ENCODE measurements at places on chromosomes 3 and 15.

GRCh38 chr3:53238051-53238850 is 17.6 kb downstream of the TKT start:
- no peak for DNase-seq

- no peak for DNase-seq
Observed at GRCh38 chr3:61750766-61751165, 189.4 kb downstream of the PTPRG start.

DNA sequence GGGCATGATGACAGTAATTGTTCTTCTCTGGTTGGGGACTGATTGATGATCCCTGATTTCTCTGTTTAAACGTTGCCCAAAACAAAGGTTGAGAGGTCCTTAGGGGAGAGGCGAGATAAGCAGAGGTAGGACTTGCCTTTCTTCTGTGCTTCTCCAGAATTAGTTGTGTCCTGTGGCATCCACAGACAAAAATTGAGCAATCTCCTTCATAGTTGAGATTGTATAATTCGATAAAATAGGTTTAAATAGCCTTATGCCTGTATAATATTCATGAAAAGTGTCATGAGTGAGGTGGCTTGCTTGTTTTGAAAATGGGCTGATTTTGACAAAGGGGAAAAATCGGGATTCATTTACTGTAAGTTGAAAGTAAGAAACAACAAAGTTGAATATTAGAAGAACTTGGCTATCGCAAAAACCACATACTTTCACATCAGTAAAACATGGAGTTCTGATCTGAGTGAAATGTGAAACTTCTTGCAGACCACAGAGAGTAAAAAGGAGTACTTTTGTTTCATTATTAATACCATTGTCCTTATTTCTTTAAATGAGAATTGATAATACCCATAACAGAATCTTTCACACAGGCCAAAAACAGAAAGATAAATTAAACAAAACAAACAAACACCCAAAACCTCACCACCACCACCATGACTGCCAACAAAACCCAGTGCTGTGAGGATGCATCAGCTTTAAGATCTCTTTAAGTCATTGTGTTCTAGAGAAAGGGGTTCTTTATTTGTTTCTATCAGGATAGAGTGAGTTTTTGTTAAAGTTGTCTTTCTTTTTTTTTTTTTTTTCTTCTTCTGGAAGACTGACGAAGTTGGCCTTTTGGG is 155.7 kb downstream of the LPP start:
- DNase-seq: no peak

- DNase-seq: no peak
Observed at GRCh38 chr3:14375192-14375591, 27.2 kb upstream of the SLC6A6 start.

- no peak for DNase-seq
Observed at GRCh38 chr3:195198426-195199346, 72.3 kb downstream of the XXYLT1 start.

DNA sequence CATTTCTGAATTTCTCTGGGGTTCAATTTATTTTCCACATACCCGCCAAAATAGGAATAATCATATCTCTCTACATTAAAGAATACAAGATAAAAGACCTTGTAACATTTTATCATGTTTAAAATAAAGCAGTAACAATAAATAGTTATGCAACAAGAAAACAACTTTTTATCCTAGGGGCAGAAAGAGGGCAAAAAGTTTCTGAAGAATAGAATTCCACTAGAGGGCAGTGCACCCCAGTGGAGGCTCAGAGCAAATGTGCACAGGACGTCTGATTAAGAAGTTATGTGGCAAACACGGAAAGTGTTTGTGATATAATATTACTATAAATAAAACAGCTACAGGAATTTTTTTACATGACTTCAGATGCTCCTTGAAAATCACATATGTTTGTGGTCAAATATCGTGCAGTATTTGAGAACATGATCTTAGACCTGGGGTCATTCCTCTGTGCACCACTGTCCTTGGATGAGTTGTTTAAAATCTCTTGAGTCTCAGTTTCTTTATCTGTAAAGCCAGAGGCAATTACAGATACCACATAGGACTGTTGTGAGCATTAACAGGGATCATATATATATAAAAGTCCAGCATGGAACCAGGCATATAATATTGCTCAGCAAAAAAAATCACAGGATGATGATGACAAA is 13.2 kb upstream of the PIK3R4 start:
- DNase-seq: peak; percentile 38

GRCh38 chr3:126781889-126782491 is 78.0 kb downstream of the CHCHD6 start:
- DNase-seq: no peak

GRCh38 chr15:76062286-76062685 is 2.5 kb downstream of the TMEM266 start:
- DNase-seq: no peak

- DNase-seq: no peak
Observed at GRCh38 chr3:191136347-191136746, 62.7 kb upstream of the OSTN start.

DNA sequence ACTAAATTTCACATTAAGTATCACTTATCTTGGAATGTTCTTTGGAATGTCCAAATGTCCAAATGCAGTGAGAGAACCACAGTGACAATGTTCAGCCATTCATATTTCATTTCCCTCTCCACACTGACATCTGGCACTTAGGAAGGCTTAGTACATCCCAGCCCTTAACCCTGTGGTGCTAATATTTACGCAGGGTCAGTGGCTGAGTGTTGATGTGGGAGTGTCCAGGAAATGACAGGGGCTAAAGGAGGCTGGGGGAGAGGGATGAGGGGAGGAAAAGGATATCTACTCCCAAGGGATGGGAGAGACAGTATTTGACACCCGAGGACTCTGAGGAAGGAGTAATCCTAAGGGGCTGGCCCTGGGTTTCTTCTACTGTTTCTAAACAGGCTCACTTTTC is 14.1 kb upstream of the CCR4 start:
- DNase-seq: no peak

DNA sequence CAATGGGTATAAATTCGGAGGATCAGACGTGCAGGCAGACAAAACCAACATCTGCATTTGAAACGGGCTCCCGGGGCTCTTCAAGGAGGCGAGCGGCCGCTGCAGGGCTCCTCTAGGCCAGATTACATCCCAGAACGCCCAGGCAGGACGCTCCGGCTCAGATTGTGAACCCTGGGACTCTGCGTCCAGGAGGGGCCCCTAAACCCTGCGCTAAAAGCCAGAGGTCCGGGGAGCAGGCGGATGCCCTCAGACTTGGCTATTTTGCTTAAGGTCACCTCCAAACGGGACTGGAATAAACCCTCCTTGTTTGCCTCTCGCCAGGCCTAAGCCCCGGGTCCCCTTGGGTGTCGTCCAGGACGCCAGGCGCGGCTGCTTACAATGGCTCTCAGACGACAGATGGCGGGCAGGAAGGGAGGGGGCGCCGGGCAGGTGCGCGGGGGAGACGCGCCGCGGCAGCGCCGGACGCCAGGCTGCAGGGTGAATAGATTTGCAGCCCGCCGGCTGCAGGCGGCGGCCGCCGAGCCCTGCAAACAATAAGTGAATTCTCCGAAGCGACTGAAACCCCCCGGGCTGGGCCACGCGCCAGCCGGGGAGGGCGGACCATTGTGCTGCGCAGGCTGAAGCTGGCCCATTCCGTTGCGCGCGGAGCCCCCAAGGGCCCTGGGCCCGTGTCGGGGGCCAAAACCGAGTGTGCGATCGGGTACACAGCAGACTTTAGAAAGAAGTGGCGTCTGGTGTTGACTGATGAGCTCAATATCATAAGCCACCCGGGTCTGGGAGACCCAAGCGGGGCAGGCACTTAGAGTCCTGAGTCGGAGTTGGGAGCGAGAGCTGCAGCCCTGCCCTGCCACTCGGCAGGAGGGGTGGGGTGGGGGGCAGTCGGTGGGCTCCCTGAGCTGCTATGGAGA is 32.3 kb upstream of the AMOTL2 start:
- DNase-seq: no peak

DNA sequence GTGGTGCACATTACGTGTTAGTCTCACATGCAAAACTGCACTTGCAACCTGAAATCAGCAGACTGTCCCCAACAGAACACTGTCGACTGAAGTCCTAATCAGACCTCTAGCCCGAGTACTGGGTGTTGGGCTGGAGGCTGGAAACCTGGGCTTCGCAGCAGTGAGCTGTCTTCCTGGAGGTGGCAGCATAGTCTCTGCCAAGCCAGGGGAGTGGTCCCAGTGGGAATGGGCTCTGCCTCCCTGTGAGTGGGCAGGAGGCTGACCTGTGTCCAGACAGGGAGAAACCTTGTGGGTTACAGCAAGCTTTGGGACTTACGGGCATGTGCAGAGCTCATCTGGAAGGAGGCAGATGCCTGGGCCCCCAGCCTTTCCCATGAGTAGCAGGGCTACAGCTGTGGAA is 38.2 kb upstream of the MYZAP start:
- DNase-seq: no peak

GRCh38 chr3:71177375-71177774 is 406.2 kb downstream of the FOXP1 start:
- no peak for DNase-seq

- DNase-seq: no peak
Observed at GRCh38 chr3:115814006-115814405, 190.7 kb downstream of the GAP43 start.

GRCh38 chr3:111668888-111669488 is 73.8 kb upstream of the ZBED2 start:
- DNase-seq: no peak

DNA sequence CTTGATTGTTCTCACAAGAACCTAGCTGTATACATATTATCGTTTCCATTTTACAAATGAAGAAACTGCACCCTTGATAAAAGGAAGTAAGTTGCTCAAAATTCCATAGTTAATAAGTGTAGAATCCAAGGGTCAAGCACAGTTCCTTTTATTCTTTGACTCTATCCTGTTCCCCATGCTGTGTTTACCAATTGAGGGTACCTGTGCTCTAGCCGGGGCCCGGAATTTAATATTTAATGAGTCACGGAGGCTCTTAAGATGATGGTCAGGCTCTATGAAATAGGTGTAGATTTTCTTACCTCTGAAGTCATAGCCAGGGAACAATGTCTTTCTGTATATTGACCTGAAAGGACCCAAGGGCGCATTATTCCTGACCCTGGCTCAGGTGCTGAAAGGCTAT is 65.2 kb downstream of the LPP start:
- DNase-seq: no peak

- DNase-seq: no peak
Observed at GRCh38 chr15:90986790-90987507, 7.4 kb downstream of the PRC1 start.

DNA sequence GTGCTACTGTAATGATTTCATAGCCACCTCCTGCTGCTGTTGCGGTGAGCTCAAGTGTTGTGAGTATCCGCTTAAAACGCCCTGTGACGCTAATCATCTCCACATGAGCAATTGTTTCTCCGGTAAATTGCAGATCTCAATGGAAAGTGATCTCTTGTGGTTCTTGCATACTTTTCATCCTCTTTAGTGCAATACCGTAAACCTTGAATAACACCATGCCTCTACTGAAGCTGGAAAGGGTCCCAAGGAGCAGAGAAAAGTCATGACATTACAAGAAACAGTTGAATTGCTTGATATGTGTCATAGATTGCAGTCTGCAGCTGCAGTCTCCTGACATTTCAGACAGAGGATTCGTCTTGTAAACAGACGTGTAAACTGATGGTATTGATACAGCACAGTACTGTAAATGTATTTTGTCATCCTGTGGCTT is 6.0 kb upstream of the CEMIP start:
- no peak for DNase-seq

GRCh38 chr3:27127195-27127594 is 242.0 kb downstream of the NEK10 start:
- DNase-seq: no peak

- DNase-seq: no peak
Observed at GRCh38 chr3:134704556-134704955, 53.7 kb upstream of the KY start.

- DNase-seq: no peak
Observed at GRCh38 chr15:45701108-45701507, 66.3 kb downstream of the SQOR start.
